ENCODE measurements at places on chromosomes 11 and 22.

- DNase-seq: peak; percentile 94
Measured at GRCh38 chr11:102599642-102600261, 25.4 kb downstream of the MMP20 start.

DNA sequence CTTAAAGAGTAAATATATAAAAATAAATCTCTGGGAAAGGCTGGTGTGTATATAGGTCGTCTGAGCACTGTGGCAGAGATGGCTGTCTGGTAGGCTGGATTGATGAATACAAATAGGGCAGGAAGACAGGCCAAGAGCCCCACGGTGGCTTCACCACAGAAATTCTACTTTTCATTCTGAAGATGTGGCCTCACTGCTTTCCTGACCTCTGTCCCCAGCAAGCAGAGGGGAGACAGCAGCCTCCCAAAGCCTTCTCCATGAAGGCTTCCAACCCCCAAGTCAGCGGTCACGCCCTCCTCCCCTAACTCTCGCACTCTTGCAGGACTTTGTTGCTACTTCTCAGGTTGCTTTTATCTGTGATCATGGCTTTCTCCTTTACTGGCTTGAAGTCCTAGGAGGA is 10.6 kb upstream of the KCNJ1 start:
- no peak for DNase-seq

GRCh38 chr22:45496451-45496941 is 6.2 kb upstream of the FBLN1 start:
- peak; percentile 18 for DNase-seq

- DNase-seq: no peak
Measured at GRCh38 chr11:106228996-106229395, 151.5 kb downstream of the AASDHPPT start.

- no peak for DNase-seq
Measured at GRCh38 chr11:12523180-12523924, 146.0 kb downstream of the PARVA start.

DNA sequence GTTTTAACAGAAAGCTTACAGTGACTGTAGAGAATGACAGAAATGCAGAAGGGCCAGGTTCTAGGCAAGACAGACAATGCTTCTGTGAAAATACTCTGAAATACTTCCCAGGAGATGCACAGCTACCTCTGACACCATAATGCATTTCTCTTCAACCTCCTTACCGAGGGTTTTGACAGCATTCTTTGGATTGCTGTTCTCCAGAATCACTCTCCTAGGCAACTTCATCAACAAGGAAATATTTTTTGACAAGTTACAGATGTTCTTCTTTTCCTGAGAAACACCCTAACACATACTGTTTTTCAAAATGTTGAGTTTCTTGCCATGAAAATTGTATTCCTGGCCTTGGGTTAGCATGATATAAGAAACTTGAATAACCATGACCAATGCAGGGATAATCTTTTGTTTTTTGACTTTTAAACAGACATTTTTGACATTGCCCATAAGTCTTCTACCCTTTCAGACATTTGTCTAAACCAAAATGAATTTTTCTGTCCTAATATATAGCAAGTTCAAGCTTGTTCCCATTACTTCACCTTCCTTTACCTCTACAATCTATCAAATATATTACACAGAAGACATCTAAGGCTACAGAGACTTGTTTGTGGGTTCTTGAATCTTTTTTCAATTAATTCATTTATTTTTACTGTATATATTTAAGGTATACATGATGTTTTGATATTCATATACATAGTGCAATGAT is 108.1 kb downstream of the CCDC34 start:
- DNase-seq: no peak

- DNase-seq: no peak
Measured at GRCh38 chr22:29060251-29060869, 1.3 kb downstream of the C22orf31 start.

DNA sequence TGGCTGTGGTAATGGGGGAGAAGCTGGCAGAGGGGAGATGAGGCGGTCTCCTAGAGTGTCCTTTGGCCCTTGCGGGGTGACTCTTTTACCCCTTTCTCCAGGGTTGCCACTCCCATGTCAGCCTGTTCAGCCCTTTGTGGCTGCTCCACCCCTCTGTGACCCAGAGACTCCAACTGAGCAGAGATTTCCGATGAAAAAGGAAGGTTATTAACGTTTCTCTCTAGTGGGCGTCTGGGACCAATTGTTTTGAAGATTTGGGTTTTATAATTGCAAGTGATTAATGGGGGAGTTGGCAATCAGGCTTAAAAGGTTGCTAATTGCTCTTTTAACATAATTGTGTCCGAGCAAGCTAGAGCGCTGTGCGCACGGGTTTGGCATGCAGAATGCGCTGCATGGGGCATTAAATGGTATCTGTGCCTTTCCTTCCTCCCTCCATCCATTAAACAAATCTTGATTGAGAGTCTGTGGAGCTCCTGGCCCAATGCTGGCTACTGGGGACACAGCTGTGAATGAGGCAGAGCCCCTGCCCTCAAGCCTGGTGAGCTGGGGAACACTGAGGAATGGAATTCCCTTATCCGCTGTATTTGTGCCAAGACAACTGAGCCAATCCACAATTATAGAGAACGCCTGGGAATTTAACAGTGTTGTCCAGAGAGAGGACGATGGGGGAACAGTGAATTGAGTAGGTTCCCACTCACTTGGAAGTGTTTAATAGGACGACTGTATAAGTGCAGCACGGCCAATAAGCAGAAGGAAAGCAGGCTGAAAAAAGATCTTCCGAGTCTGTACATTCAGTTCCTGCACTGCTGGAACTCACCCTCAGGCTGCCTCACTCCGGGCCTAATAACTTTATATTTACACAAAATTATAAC is 295.9 kb downstream of the MIAT start:
- no peak for DNase-seq

- DNase-seq: no peak
Measured at GRCh38 chr11:43924112-43924855, 18.2 kb upstream of the C11orf96 start.

DNA sequence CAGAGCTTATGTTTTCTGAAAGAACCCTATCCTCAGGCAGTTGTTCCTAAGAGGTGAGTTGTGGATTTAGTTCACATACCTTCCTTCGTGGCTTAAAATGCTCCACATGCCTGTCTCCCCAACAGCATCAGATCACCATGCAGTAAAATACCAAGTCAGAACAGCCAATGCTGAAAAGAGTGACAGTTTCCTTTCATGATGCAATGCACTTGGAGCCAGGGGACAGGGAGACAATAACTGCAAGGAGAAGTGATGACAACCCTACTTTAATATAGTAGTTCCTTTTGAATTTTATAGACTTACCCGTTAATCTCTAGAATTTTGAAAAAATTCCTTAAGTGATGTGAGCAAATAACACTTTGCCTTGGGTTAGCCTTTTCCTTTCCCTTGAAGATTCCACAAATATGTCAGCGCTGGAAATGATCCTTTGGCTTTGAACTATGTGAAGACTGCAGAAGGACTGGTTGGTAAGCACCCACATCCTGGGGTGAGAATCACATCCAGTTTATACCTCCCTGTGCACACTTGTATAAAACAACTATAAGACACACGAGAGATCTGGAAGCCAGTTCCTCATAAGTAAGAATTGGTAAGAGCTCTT is 71.2 kb downstream of the PIWIL4 start:
- no peak for DNase-seq

DNA sequence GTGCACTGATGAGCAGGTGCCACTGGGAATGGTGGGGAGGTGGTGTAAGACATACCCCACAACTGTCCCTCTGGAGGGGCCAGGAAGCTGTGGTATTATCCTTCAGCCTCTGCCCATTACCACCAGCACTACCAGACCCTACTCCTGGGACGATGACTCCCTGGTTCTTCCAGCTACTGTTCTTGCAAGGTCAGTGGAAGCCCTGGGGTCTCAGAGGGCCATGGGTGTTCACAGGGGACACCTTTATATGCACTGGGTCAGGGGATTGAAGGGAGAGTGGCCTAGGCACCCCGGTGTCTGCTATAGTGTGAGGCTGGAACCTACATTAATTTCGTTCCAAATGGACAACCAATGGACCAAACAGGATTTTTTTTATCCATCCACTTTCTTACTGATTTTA is 102.1 kb downstream of the RPS6KA4 start:
- DNase-seq: no peak

- no peak for DNase-seq
Measured at GRCh38 chr22:48703265-48703941, 1124.3 kb downstream of the BRD1 start.

DNA sequence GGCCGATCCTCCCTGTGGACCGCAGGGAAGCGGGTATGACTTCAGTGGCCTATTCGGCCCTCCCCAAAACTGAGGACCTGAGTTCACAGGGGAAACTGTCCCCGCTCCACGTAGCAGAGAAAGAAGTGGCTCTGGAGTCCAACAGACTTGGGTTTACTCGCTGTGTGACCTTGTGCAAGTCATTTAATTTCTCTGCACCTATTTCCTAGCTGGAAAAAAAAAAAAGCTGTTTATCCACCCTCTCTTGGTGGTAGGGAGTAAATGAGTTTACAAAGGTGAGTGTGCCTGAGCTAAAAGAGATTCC is 2.2 kb downstream of the SPON1 start:
- no peak for DNase-seq

- DNase-seq: no peak
Measured at GRCh38 chr11:74006743-74007304, 2.1 kb downstream of the UCP3 start.

DNA sequence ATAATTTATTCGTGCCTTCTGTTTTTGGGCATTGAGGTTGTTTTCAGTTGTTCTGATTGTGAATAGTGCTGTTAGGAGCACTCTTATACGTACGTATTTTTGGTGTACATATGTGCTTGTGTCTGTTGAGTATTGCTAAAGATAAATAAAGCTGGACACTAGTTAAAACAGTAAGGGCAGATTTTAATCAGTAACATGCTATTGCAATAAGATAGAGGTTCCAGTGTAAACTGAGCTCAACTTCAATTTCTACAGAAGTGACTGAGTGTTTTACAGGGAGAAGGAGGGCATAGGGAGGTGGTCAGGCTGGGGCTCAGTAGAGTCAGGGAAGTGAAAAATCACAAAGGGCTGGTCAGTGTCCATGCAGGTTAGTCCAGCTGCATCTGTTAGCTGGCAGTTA is 76.0 kb upstream of the PARVA start:
- no peak for DNase-seq

- DNase-seq: no peak
Measured at GRCh38 chr11:72234514-72234830, 9.5 kb downstream of the PHOX2A start.

- no peak for DNase-seq
Measured at GRCh38 chr11:1780700-1781592, 17.2 kb upstream of the CTSD start.

GRCh38 chr22:37534445-37534844 is 15.2 kb upstream of the CARD10 start:
- no peak for DNase-seq

GRCh38 chr22:19918332-19919106 is 23.1 kb upstream of the COMT start:
- DNase-seq: no peak

DNA sequence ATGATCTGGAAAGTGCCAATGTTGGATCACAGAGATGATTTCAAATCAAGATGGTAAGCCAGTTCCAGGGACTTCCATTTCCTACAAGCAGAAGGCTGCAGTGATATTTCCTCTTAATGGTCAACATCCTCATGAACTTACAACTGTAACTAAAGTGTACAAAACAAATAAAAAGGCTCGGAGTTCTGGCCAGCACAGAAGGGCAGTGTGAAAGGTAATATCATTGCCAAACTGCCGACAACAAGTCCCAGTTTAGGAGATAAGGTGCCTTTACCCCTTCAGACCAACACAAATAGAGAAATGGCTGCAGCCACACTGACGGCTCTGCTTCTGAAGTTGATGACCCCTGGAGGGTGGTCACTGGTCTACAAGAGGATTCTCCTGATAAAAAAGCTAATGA is 91.1 kb downstream of the ETS1 start:
- no peak for DNase-seq

- DNase-seq: no peak
Measured at GRCh38 chr11:47212938-47213337, 1.8 kb upstream of the DDB2 start.

DNA sequence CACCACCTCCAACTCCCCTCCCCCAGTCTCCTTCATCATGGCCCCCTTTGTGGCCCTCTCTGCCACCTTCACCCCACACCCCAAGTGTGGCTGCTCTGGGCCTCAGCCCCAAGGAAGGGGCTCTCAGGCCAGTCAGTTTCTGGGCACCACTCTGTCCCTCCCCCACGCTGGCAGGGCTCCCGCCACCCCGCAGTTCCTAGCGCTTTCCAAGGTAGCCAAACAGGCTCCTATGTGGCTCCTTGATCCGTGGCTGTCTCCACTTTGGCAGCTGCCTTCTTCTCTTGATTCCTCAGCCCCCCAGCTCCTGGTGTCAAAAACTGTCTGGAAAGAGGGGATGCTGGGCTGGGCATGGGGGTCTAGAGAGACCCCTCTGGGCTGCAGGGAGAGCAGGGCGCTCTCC is 10.4 kb upstream of the CACNA1I start:
- no peak for DNase-seq
